Stimulated activated CD4-positive, alpha-beta T cell treated with anti-CD3 and anti-CD28 coated beads, Interleukin-15, amount 100 ng/mL, for 24 hours (primary cell): ENCODE measurements at places on chromosomes 16 and 17.

GRCh38 chr16:69113216-69113615 lies 7.8 kb downstream of the HAS3 start:
- DNase-seq, result no peak

DNA sequence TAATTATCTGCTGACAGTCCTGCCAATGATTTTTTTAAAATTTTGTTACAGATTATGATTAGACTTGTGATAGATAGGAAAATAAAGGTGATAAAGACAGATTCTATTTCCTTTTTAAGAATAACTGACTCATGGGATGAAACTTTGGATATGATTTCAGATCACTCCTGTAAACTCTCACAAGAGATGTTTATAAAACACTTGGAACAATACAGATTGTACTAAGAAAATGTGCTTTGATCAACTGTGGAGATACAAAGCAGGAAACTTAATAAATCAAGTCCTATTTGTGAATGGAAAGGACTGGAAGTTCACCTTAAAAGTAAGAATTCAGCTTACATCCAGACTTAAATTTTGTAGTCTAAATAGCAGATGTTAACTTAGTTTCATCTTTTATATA lies 21.4 kb downstream of the MRTFB start:
- no peak for DNase-seq

GRCh38 chr16:84647828-84648594 lies at the start of gene KLHL36:
TSS of gene KLHL36 (plus strand) at chr16:84648511. CDS start at chr16:84650868, 2,357 bp downstream.
- peak; percentile 76 for DNase-seq

DNA sequence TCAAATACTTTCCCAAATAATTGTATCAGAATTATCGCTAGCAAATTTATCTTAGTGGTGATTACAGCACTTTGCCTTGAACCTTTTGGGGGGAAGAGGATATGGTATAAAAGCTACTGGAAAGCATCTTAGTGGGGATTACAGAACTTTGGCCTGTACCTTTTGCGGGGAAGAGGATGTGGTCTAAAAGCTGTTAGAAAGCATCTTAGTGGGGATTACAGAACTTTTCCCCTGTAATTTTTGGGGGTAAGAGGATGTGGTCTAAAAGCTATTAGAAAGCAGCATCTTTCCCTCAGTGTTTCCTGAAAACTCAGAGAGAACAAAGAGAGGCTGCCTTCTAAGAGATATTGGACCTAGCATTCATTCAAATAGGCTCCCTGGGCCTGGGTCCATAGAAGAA lies 4.1 kb downstream of the SLFN12 start:
- no peak for DNase-seq
